ENCODE measurements at places on chromosomes 11 and 22.

GRCh38 chr11:64848214-64848825 is 3.9 kb upstream of the CDC42BPG start:
- DNase-seq: no peak

DNA sequence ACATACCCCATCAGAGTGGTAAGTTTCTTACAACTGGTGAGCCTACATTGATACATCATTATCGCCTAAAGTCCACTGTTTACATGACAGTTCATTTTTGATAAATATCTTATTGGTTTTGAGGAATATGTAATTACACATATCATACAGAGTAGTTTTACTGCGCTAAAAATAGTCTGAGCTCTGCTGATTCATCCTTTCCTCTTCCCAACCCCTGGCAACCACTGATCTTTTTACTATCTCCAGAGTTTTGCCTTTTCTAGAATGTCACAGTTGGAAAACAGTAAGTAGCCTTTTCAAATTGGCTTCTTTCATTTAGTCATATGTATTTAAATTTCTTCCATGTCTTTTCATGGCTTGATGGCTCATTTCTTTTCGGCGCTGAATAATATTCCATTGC is 112.8 kb downstream of the LARGE1 start:
- no peak for DNase-seq

GRCh38 chr11:113474362-113475159 is 637 bp downstream of the DRD2 start:
- peak; percentile 36 for DNase-seq

DNA sequence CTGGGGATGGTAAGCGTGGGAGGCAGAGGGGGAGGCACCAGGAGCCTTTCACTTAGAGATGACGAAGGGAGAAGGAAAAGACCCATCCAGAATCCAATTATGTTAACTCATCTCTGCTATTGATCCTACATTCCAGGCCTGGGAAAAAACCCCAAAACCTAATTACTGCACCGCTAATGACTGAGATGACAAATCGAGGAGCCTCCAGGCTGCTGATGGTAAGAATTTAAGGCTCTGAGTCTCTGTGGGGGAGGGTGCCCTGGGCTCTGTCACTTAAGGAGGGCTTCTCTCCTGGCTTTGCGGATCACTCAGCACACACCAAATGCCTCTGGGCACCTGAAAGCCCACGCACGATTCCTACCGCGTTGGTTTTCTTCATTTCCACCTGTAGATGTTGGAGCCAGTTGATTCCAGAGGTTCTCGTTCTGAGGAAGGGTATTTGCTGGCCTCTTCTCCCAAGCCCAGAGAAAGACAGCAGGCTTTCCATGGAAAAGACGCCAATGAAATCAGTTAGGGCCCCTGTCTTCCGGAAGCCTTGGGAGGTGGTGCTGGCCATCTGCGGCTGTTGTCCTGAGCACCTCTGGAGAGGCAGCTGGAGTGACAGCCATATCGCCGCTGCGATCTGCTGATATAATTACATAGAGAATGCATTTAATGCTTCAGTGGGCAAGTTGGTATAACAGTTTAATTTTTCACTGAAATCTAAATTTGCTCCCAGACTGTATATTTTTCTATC is 751.2 kb downstream of the BRD1 start:
- DNase-seq: no peak

DNA sequence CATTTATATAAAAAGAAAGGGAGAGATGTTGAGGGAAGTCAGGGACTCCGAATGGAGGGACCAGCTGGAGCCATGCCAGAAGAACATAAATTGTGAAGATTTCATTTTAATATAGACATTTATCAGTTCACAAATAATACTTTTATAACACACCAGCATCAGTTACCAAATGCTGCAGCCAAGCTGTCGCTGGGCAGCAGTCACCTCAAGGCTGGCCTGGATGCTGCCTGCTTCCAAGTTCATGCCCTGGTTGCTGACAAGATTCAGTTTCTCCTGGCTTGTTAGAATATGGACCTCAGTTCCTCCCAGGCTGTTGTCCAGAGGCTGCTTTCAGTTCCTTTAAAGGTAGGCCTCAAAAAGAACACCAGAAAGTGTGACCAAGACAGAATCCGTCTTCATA is 30.8 kb upstream of the ALDH3B2 start:
- no peak for DNase-seq

DNA sequence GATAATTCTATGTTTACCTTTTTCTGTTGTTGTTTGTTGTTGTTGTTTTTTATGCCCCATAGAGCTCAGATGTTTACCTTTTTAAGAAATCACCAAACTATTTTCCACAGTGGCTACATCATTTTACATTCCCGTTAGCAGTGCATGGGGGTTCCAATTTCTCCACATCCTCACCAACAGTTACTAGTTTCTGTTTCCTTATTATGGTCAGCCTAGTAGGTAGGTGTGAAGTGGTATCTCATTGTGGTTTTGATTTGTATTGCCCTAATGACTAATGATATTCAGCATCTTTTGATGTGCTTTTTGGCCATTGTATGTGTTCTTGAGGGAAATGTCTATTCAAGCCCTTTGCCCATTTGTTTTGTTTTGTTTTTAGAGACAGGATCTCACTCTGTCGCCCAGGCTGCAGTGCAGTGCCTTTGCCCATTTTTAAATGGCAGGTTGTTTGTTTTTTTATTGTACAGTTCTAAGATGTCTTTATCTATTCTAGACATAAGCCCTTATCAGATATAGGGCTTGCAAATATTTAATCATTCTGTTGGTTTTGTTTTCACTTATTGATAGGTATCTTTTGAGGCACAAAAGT is 27.5 kb downstream of the CHEK2 start:
- DNase-seq: no peak

DNA sequence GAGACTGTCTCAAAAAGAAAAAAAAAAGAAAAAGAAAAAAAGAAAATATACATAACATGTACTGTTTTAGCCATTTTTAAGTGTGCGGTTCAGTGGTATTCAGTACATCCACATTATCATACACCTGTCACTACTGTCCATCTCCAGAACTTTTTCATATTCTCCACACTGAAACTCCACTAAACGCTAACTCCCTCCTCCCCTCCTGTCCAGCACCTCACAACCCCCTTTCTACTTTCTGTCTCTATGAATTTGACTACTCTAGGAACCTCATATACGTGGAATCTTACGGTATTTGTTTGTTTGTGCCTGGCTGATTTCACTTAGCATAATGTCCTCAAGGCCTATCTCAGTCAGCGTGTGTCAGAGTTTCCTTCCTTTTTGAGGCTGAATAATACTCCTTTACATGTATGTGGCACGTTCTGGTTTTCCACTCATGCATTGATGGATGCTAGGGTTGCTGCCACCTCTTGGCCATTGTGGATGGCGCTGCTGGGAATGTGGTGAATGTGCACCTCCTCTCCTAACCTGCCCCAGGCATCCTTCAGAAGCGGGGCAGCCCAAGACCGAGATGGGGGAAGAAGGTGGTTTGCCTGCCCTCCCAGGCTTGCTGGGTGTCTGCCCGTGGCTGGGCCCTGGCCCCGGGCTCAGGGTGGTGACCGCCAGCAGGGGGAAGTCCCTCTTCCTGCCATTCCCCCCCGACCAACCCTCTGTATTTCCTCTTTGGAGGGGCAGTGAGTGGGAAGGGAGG is 60.5 kb downstream of the BCR start:
- no peak for DNase-seq

- DNase-seq: no peak
Observed at GRCh38 chr11:1302461-1303125, 6.8 kb downstream of the TOLLIP start.

GRCh38 chr22:47020166-47020565 is 257.7 kb downstream of the TBC1D22A start:
- DNase-seq: no peak

- DNase-seq: no peak
Observed at GRCh38 chr11:84103096-84103495, 816.9 kb upstream of the CCDC90B start.

DNA sequence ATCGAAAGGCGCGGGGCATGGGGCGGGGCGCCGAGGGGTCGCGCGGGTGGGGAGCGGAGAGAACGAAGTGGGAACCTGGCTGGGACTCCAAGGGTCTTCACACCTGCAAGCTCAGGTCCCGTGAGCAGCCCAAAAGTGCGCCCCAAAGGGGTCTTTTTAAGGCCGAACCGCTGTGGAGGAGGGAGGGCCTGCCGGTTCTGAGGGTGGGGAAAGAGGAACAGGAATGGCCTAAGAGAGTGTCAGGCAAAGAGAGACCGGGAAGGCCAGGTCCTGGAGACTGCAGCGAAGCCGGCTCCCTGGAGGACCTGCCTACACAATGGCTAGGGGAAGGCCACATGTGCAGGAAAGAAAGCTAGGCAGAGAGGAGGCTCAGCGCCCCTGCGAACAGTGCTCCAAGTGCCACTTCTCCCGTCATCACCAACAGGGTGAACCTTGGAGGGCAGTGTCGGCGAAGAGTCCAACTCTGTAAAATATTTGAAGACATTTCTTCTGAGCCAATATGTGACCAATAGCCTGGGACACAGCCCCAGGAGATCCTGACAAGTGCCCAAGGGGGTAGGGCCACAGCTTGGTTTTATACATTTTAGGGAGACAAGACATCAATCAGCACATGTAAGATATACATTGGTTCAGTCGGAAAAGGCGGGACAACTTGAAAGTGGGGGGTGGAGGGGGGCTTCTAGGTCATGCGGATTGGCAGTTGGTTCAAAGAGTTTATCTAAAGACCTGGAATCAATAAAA is 710 bp upstream of the DGCR2 start:
- no peak for DNase-seq

GRCh38 chr11:94740083-94741021 is 27.8 kb upstream of the AMOTL1 start:
- DNase-seq: no peak

- no peak for DNase-seq
Observed at GRCh38 chr11:86476109-86476861, 101.6 kb downstream of the CCDC81 start.

GRCh38 chr11:15826826-15827225 is 529.5 kb downstream of the SOX6 start:
- no peak for DNase-seq

DNA sequence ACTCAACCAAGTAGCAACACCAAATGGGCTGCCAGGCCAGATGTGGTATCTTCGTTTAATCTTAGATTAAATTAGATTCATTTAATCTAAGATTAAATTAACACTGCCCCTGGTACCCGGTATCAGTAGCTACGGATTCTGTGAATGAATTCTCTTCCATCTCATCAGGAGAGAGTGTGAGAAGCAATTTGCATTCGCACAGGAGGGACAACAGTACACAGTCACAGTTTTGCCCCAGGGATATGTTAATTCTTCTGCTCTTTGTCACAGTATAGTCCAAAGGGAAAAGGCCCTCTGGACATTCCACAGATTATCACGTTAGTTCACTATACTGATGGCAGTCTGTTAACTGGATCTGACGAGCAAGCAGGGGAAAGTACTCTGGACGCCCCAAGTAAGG is 22.9 kb downstream of the ASCL2 start:
- DNase-seq: no peak

GRCh38 chr11:112759418-112759817 is 201.8 kb upstream of the NCAM1 start:
- no peak for DNase-seq

DNA sequence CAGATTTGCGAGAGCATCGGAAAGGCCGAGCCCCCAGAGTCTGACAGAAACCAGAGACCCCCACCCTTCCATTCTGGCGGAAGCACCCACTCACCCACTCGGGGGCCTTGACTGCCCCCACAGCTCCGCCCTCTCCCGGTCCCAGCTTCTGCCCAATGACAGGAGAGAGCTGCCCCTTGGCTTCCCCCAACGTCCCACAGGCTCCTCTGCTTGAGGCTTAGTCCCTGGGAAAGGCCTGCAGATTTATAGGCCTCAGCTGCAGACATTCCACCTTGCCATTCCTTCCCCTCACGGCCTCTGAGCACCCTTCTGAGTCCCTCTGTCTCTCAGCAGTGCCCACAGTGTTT is 125.0 kb upstream of the NCAM1 start:
- DNase-seq: no peak

DNA sequence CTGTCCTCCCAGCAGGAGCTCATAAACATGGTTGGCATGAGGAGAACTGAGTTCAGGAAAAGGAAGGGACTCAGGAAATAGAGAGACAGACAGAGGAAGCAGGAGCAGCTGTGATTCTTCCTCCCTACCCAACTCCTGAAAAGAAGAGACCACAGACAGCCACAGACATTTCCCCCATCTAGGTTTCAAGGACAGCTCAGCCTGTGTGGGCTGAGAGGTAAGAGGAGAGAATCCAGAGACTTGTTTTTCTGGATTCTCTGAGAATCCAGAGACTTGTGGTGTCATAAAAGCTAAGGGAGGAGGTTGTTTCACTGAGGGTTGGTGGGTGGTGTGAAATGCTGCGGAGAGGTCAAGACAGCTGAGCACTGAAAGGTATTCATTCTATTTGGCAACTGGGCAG is 19.0 kb upstream of the STK33 start:
- no peak for DNase-seq

DNA sequence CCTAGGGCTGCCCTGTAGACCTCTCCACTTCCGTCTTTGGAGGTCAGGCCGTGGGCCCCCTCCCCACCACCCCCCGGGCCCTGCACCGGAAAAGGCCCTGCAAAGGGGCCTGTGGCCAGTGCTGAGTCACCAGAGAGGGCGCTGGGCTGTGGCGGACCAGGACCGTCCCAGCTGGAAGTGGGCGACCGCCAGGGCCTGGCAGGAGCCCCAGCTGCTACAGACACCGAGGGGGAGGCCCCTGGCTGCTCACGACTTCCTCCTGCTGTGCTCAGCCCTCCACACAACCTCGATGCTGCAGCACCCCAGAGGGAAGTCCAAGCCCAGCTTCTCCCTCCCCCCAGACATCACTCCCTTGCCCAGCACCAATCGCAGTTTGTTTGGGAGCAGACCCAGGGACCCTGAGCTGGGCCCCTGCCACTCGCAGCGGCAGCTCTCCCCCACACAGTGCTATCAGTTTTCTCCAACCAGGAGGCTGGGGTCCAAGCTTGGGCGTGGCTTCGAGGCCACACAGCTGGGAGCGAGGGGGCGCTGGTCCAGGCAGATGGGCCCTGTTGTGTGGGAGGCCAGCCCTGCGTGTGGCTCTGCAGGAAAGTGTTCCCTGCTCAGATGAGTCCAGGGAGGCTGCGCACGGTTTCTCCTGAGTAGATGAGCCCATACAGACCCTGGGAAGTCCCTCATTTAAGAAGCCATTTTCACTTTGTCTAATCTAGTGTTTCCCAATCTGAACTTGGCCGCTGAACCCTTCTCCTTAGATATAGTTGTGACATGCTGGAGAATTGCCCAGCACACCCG is 5.6 kb upstream of the SH3BP1 start:
- DNase-seq: peak; percentile 35

GRCh38 chr22:30021881-30022619 is 58.2 kb upstream of the HORMAD2 start:
- no peak for DNase-seq
